ENCODE measurements at places on chromosomes 12 and 14.

DNA sequence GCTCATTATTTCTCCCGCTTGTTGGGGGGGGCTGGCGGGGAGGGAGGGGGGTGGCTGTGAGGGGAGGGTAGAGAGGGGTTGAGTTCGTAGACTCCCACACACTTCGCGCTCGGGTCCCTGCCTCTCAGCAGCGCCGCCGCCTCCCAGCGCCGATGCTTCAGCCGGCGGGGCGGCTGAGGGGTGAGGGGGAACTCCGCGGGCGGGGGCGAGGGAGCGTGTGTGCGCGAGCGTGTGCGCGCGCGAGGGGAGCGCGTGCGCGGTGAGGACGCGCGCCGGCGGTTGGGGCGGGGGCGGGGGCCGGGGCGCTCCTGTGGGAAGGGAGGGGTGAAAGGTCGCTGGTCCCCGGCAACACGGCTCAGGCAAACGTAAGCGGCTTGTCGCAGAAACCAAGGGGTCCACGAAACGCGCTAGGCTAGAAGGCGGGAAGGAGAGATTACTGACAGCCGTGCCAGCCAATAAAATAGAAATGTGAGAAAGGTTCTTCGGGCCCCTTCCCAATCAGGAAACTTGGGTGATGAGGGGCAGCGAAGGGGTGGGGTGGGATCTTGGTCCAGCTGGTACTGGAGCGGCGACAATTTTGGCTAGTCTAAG lies 343 bp upstream of the NOVA1 start:
- DNase-seq = no peak

GRCh38 chr12:93308281-93308680 lies 69.4 kb upstream of the NUDT4 start:
- DNase-seq = no peak

DNA sequence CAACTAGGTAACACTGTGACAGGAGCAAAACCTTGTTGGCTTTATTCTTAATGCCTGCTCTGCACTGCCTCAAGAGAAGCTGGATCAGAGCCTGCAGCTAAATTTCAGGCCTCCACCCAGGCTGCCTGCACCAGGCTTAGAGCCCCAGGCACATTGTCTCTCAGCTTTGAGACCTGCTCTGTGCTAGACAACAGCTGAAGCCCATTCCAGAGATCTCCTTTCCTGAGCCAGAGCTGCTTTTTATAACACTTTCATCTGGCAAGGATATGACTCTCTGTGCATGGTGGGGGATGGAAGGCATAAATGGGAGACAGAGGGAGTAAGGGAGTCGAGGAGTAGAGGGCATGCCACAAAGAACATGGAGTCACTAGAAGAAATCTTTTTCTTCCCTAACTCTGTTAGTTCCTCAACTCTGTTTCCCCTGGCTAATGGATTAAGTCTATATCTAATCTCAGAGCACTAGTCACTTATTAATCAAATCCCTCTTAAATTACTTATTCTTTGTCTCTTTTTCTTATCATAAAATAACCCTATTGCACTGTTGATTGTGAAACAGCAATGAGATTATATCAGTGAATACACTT lies 27.1 kb upstream of the LUM start:
- no peak for DNase-seq

- DNase-seq = no peak
Observed at GRCh38 chr14:60863249-60863648, 117.6 kb downstream of the TRMT5 start.

DNA sequence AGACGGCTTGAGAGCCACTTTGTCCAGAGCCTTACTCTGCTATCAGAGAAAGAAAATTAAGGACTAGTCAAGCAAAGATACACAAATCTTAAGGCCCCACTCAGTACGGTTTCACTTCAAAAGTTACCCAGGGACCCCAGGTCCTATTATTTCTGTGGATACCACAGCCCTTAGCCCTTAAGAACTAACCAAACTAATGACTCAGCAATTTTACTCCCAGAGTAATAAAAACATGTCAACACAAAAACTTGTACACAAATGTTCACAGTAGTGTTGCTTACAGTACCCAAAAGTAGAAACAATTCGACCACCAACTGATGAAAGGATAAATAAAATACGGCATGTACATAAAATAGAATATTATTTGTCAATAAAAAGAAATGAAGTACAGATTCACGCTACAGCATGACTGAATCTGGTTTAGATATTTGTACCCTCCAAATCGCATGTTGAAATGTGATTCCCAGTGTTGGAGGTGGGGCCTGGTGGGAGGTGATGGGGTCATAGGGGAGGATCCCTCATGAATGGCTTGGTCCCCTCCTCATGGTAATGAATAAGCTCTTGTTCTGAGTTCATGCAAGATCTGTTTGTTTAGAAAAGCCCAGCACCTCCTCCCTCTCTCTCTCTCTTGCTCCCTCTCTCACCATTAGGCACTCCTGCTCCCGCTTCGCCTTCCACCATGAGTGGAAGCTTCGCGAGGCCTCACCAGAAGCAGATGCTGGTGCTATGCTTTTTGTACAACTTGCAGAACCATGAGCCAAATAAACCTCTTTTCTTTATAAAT lies 30.5 kb downstream of the AREL1 start:
- no peak for DNase-seq

GRCh38 chr12:55899082-55899481 lies 28.6 kb downstream of the PYM1 start:
- no peak for DNase-seq

DNA sequence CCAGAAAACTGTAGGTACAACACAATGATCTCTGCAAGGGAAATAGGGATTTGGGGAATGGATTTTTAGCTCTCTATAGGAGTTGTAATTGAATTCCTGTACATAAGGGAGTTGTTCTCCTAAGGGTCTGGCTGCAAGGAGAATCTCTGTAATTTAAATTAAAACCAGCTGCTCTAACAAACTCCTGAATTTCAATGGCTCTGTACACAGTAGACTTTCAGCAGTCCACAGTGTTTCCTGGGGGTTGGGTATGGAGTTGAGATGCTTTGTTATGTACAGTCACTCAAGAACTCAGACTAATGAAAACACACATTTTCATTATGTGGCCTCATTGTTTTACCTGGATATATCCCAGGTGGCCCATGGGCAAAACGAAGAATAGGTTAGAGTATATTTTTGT lies 93.2 kb downstream of the NAV3 start:
- DNase-seq = no peak

DNA sequence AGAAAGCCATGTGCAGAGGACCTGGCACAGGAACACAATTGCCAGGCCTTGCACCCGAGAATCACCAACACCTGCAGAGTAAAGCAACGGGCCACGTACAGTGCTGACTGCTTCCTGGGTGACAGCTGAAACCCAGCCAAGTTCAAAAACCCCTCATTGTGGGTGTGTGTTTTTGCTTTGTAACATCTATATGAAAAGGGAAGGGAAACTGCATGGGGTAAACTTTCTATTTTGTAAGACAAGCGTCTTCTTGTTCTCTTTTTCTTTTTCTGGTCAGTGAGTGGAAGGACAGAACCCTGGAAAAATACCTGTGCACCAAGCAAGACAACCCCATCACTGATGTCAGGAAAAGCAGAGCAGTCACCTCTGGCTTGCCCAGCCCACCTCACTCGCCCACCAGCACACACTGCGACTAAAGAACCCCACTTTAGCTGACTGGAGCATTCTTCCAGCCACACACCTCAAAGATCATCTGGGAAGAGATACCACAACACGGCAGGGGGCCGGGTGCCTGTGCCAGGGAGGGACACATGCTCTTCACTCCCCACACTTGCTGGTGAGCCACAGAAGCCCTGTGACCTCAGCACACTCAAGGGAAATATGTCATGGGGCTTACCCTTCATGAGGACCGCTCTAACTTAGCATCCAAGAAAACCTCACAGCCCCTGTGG lies 172.3 kb downstream of the NDUFA12 start:
- DNase-seq = peak; percentile 45

DNA sequence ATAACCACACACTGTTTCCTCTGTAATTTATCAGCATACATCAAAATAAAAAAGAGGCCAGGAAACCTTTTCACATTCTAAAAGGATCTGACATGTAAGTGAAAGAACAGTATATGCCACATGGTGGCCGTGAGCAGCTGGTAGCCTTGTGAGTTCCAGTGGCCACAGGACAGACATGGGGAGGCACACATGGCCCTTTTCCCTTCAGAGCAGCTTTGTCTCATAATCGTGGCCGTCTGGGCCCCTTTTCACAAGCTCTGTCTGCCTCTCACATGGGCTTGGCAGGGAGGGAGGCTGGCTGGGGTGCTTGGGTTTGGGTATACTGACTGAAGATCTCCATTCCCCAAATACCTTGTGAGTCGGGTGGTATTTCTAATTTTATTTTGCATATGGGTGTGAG lies 1.5 kb upstream of the ZDHHC22 start:
- no peak for DNase-seq

Measured in activated CD8-positive, alpha-beta T cell treated with anti-CD3 and anti-CD28 coated beads, Interleukin-2, amount 10 ng/mL, durations not matched to agents 7 days and 5 days (primary cell).